Activated T-helper 1 cell treated with anti-CD3 and anti-CD28 coated beads, Interleukin-2, amount 50 U/mL, for 16 hours (primary cell): ENCODE measurements at places on chromosomes 16 and 17.

GRCh38 chr17:4201226-4201625 lies 58.2 kb downstream of the CYB5D2 start:
- no peak for DNase-seq

- DNase-seq: no peak
Measured at GRCh38 chr17:75602644-75603043, 15.0 kb downstream of the MYO15B start.

DNA sequence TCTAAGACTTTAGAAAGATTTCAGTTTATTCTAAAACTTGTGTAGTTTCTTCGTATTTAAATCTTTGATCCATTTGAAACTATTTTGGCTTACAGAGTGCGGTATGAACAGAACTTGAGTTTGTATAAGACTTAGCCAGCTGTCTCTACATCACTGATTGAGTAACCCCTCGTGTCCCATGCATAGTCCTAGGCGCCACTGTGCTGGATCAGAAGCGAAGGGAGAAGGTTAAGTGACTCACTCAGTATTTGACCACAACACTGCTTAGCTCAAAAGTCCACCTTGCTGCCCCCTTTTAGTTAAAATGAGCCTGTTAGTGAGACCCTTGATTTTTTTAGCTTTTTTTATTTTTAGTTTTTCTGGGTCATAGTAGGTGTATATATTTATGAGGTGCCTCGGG lies 28.4 kb downstream of the CD300LB start:
- no peak for DNase-seq

DNA sequence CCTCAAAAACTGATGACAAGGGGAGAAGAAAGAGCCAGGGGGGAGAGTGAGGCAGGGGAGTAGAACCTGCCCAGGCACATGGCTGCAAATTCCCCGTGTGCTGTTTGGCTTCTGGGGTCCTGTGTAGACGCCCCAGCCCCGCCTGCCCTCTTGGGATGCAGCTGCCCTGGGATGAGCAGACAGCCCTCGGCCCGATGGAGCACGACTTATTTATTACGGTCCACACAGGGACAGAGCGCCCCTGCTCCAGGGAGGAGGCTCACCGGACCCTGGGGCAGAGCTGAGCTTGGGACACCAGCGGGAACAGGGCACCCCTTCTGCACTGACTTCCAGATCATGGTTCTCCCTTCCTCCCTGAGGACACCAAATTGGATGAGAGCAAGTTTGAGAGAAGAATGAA lies 9.1 kb downstream of the LDHD start:
- no peak for DNase-seq

DNA sequence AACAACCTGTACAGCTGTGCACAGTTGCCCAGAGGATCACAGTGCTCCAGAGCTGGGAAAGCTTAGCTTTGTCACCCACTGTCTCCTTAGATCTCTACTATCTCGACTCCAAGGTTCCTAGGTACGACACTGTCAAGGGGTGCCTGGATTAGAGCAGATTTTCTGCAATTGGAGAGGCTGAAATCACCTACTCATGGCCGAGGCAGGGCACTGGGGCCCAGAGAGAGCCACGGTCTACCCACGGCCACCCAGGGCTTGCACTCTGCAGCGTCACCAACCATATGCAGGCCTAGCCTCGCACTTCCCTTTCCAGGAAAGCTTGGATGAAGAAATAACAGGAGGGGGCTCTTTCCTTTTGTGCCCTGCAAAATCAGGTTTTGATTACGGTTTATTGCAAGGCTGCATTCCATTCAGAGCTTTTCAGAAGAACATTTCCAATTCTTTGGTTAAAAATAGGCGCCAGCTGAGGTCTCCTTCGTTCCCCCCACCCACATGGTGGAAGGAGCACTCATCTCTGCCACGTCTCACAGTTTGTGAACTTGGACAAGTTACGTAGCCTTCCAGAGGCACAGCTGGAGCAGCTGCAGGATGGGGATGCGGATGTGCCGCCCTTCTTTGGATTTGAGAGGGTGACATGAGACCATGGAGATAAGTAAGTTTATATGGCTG lies 80.0 kb downstream of the IRX5 start:
- no peak for DNase-seq
